HCT116 (cell line): ENCODE measurements at places on chromosomes 6 and 20. TPM values are rescaled to one million over a fixed set of nuclear protein-coding genes. Genes with fewer than 3 reads are reported as not detected.

- no peak for DNase-seq
- no peak overlapping the region for H3K27ac ChIP-seq
- no peaks in the 10 kb centered on the region for H3K27me3 ChIP-seq
These were observed 4.9 kb downstream of the PKIG start for GRCh38 chr20:44587035-44587980.

DNA sequence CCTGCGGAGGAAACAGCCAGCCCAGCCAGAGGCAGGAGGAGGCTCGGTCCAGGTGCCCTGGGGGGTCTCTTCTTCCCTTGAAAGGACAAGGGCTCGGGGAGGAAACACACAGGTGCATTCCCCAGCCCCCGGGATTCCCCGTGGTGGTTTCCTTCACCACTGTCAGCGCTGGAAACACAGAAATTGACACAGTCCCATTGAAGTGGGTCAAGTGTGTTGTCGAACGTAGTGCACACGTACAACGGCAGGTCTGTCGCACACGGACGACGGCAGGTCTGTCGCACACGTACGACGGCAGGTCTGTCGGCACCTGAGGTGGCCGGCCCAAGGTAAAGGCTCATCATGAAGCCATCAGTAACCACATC, 80.9 kb downstream of the DLL1 start:
- H3K4me3 ChIP-seq, result no peak overlapping the region
- DNase-seq, result no peak
- no peaks in the 10 kb centered on the region for H3K36me3 ChIP-seq
- no peak overlapping the region for H3K27ac ChIP-seq

DNA sequence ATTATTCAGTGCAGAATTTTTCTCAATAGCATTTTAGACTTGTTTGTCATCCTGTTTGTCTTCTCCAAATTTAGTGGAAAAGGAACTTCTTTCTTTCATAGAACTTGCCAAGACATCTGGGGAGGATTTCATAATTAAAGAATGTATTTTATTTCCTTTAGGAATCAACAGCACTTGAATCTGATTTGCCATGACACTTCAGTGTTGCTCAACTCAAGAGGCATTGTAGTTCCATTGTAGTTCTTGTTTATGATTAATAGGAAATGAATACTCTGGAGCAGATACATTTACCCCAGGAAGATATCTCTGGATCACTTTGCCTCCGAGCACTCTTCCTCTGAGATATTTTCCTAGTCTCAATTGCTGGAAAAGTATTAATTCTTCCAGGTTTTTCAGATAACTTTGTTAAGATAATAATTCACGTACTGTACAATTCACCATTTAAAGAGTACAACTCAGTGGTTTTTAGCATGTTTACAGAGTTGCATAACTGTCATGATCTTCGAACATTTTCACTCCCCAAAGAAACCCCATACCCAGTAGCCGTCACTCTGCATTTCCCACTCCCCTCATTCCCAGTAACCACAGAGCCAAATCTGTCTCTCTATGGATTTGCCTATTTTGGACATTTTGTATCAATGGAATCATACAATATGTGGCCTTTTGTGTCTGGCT, 29.7 kb downstream of the AKAP12 start:
- no peaks in the 10 kb centered on the region for H3K36me3 ChIP-seq
- H3K27ac ChIP-seq, result no peak overlapping the region
- no peak overlapping the region for H3K4me3 ChIP-seq
- H3K27me3 ChIP-seq, result no peaks in the 10 kb centered on the region

- peaks cover 61% of the 10 kb centered on the region for H3K27me3 ChIP-seq
- H3K36me3 ChIP-seq, result no peaks in the 10 kb centered on the region
- no peak for DNase-seq
- H3K27ac ChIP-seq, result no peak overlapping the region
- H3K4me1 ChIP-seq, result no peaks in the 10 kb centered on the region
These were observed 12.0 kb downstream of the SLC12A5 start for GRCh38 chr20:46040902-46041535.

DNA sequence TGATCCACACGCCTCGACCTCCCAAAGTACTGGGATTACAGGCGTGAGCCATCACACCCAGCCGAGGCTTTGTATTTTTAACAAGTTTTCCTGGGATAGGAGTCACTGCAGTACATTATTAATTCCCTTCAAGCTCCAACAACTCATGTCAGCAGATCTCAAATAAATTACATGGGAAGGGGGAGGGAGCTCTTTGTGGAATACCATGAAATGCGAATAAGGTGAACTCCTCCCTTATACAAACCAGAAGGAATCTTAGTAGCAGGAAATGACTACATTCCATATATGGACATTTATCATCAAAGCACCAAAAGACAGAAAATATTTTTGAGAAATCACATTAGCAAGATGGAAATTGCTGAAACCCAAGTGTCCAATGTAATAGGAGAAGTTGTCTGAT, 2.9 kb downstream of the GSS start:
- no peak overlapping the region for H3K4me3 ChIP-seq
- H3K4me1 ChIP-seq, result peaks cover 7% of the 10 kb centered on the region
- peaks cover 24% of the 10 kb centered on the region; the same call in 1 of the 2 replicates for H3K36me3 ChIP-seq
- no peak for DNase-seq
- no peak overlapping the region for H3K27ac ChIP-seq

Gene ZSCAN16
- total RNA-seq, result 5.0 TPM

DNA sequence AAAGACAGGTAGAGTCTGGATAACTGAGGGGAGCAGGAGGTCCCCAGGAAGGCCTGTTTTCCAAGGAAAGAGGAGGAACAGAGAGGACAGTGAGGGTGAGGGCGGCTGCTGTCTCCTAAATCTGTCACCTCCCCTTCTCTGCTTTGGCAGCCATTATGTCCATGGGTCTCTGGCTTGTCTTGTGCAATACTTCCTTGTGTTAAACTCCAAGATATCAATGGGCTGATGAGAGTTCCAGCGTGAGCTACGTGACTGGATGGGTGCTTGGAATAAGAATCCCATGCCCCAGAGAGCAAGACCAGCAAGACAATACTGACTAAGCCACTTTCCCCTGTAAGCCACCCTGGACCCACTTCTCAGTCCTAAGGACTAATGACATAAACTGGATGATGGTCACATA, 26.3 kb upstream of the DNAAF9 start:
- H3K27me3 ChIP-seq, result no peaks in the 10 kb centered on the region
- no peak for DNase-seq
- no peak overlapping the region for H3K4me3 ChIP-seq

GRCh38 chr6:48429610-48430009, 318.6 kb upstream of the PTCHD4 start:
- peaks cover 21% of the 10 kb centered on the region for H3K4me1 ChIP-seq
- H3K27ac ChIP-seq, result no peak overlapping the region
- H3K27me3 ChIP-seq, result no peaks in the 10 kb centered on the region
- no peak overlapping the region for H3K4me3 ChIP-seq
- DNase-seq, result no peak
